ENCODE measurements at places on chromosomes 5 and 9.

- no peak for DNase-seq
Measured at GRCh38 chr5:171601266-171601881, 181.9 kb downstream of the FGF18 start.

- DNase-seq: no peak
Measured at GRCh38 chr9:135222881-135223760, 135.7 kb downstream of the OLFM1 start.

DNA sequence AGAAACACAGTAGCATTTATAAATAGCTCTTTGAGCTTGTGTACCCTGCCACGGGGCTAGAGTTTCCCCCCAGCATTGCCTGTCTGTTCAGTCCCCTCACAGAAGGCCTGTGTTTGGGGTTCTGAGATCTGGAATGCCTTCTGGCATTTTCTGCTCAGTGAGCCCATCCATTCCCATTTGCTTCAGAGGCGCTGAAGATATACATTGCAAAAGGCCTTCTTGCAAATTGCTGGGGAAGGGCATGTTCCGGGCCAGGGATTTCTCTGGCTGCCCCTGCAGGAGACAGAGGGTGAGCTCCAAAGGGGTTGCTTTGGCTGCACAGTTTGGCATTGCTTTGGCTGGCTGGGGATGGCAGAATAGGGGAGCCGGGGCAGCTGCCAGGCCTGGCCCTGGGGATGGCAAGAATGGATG is 308.4 kb downstream of the MSX2 start:
- no peak for DNase-seq

- no peak for DNase-seq
Measured at GRCh38 chr5:127568166-127568565, 50.7 kb downstream of the PRRC1 start.

DNA sequence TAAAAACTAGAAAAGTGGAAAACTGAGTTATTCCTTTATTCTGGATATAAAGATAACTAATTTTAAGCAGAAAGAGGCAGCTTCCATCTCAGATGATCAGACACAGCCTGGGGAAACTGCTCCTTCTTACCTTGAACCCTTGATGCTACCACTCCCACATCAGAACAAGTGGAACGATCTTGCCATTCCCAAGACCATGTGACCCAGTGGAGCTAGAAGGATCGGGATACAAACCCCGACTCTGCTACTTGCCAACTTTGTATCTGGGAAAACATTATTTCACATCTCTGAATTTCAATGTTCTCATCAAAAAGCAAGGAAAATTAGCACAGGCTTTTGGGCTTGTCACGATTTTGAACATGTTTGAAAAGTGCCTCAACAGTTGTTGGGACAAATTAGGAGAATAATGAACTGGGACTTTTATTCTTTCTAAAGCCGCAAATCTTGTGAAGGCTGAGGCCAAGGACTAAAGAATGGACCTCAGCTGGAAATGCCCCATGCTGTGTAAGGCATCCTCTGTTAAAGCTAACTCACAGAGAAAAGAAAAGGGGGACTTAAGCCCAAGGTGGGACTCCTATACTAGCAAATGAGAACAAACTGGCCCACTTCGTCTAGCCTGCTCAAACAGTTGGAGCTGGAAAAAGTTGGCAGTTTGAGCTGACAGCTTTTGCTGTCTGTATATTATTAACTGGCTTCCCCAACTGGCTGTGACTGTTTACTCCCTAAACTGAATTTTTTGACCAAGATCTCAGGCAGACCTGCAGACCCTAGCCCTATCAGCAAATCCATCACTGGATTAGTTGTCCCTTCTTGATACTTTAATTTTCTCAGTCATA is 552.3 kb downstream of the EFNA5 start:
- DNase-seq: no peak

GRCh38 chr5:74258314-74258665 is 382.2 kb downstream of the ENC1 start:
- DNase-seq: no peak

- no peak for DNase-seq
Measured at GRCh38 chr5:82257247-82257646, 20.9 kb downstream of the RPS23 start.

- no peak for DNase-seq
Measured at GRCh38 chr9:94720846-94721549, 5.5 kb upstream of the AOPEP start.

DNA sequence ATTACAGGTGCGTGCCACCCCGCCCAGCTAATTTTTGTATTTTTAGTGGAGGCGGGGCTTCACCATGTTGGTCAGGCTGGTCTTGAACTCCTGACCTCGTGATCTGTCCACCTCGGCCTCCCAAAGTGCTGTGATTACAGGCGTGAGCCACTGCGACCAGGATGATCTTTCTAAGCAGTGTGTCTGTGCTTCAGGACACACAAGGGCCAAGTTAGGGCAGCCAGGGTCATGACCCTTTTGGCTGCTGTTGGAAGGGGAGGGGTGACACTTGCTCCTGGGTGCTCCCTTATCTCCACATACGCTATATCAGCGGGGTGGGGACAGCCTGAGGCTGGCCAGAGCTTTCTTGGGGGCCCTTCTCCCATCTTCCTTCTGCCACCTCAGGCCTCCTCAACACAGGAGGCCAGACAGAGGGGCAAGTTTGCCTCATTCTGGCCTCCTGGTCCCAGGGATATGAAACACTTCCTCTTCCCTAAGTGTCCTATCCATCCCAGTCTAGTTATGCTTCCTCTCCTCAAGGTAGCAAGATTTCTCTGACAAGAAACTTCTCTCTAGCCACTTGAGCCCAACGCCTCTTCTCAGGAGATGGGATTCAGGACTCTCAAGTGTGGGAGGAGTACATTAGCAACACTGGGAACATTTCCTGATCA is 1.9 kb upstream of the ZNF79 start:
- no peak for DNase-seq

DNA sequence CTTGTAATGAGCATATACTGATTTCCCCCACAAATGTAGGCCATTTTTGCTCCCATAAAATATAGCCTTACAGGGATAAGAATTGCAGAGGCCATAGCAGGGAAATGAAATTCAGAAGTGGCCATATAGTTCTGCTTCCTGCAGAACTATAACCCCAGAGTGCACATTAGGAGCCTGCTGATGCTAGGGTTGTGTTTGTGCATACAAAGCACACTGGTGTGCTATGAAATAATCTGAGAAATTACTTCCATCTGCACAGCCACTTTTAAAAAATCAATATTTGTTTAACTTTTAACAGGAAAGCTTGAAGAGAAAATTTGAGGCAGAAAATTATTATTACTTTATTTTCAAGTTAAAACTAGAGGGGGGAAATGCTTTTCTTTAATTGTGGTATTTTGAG is 380.3 kb downstream of the MRPS30 start:
- no peak for DNase-seq

DNA sequence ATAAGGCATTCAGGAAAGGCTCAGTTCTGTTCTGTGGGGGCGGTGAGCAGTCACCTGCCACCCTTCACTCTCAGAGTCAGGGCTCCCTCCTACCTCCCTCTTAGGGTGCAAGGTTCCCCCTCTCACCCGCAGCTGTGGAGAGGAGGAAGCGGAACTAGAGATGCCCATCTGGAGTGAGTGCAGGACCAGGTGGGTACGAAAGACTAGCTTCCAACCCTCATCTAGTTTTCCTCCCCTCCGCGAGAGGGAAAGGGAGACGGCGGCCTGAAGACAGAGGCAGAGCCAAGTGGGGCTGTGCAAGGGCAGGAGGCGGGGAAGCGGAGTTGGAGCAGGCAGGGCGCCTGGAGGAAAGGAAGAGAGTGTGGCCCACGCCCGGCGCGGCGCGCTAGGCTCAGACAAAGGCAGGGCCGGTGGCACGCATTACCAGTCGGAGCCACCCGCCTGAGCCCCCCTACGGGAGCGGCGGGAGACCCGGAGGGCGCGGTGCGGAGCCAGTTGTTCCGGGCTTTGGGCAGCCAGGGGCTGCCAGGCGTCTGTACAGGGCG is 7.3 kb downstream of the PRR7 start:
- DNase-seq: no peak

- DNase-seq: no peak
Measured at GRCh38 chr5:89729623-89730301, 679.8 kb downstream of the CETN3 start.

GRCh38 chr5:87020099-87020934 is 247.4 kb upstream of the RASA1 start:
- peak; percentile 51 for DNase-seq

DNA sequence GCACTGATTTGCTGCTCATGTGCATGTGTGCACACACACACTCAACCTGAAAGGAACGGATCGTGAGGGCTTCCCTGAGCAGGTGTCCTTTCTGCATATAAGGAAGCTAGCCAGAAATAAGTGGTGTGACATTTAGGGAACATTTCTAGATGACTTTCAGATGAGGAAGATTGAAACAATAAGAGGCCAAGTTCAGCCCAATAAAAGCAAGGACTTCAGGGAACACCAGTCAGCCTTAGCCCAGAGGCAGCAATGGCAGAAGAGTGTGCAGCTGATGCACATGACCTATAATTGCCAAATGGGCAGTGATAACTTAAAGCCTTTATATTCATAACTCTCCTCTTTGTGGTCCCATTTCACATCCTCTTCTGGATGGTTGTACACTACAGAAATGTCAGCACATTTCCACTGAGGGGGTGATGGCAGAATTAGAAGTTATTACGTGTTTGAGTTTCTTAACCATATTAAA is 255.5 kb downstream of the TRIM32 start:
- DNase-seq: no peak

DNA sequence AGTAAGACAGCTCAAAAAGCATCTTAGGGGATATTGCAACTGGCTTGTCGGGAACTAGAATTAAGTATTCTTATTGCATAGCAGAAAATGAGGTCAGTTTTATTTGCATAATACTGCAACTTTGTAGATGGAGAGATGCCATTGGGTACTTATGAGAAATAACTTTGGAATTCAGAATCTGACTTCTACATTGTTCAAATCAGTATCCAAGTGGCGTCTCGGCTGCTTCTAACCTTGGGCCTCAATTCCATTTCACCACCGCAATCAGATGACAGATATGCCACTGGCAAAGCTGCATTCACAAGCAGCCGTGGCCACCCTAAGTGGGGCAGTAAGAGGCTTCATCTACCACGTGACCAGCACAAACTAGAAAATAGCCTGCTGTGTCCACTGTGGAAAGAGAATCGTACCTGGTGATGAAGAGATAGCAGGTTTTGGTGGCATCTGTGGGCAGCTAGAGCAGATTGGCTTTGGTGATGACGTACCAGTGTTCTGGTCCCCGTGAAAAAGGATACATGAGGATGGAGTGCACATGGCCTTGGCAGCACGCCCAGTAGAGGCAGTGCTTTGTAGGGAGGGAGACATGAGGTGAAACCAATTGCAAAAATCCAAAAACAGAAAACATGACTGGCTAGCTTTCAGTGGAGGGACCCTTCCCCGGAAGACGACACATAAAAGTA is 116.6 kb downstream of the KLHL3 start:
- no peak for DNase-seq

GRCh38 chr9:127778280-127779135 is at the start of gene SH2D3C:
Gene SH2D3C (minus strand): TSS chr9:127778666. CDS start chr9:127778627, 39 bp downstream.
- peak; percentile 69 for DNase-seq

DNA sequence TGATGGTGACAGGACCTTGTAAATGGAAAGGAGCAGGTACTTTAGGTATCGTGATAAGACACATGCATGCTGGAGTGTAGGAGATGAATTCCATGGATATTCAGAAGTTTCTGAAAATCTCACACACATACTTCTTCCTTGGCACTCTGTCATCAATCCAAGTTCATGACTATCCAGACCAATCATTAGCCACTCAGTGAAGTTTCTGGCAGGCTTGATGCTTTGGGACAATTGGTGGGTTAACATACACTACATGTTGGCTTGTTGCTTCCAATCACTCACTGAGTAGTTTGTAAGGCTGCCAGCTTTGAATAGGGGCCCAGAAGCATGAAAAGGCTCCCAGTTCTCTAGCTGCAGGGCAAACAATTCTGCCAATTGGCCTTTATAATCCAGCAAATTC is 147.6 kb downstream of the CEMIP2 start:
- no peak for DNase-seq

DNA sequence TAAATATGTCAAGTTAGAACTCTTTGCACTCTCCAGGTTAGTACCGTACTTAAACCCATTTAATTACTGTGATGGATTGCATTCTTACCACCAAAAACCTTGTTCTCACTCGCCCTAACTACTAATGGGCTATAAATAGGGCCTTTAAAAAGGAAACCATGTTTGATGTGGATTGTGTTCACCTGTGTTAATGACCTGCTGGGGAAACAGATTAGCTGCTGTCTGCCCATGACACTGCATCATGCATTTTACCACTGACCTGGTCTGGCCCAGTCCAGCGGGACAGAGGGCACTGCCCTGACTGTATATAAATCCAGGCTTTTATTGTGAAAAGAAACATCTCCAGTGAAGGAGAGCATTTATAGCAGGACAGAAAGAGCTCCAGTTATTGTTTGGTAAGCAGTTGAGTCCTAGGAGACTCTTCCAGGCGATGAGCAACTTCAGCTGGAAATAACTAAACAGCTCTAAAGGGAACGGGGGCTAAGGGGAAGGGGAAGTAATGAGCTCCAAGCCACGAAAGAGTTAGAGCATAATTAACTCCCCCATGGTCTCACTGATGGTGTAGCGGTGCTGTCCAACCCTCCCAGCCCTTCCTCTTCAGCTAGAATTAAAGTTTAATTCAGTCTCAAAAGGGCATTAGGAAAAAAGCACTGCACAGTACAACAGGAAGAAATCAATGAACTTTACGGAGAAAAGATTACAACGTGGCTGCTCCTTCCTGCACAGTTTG is 303.1 kb downstream of the ENC1 start:
- DNase-seq: no peak

DNA sequence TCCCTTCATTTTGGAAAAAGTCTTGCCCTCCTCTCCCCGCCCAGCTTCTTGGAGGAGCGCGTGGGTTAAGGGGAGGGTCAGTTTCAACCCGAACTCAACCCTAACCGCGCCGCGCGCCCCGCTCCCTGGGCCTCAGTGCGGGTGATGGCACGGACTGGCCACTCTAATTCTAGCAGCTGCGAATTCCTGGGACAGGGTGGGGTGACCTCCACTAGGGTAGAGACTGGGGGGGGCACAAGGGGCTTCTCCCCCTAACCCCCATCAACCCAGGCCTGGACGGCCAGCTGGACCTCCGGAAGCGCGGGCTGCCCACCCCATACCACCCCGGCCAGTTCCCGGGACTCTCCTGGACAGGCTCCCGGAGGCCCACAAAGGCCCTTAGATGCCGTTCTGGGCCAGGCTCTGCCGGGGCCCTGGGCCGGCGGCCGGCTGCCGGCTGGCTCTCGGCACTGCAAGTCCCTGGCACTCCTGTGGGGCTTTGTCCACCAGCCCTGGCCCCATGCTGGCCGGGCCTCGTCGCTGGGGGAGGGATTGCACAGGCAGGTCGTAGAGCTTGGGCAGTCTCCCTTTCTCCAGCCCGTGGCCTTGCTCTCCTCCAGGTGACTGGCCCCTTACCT is 7.2 kb upstream of the PSD2 start:
- no peak for DNase-seq

- DNase-seq: no peak
Measured at GRCh38 chr5:172453206-172453985, 929 bp downstream of the SH3PXD2B start.

GRCh38 chr9:127485995-127486394 is 34.7 kb downstream of the LRSAM1 start:
- no peak for DNase-seq

- DNase-seq: no peak
Measured at GRCh38 chr5:95862671-95863382, 40.3 kb upstream of the GLRX start.

GRCh38 chr5:133825631-133826289 is 142.7 kb downstream of the C5orf15 start:
- peak; percentile 31 for DNase-seq
